ENCODE measurements at places on chromosomes 1 and 21.

- DNase-seq, result no peak
Observed at GRCh38 chr1:150559656-150560010, 10.4 kb downstream of the ADAMTSL4 start.

DNA sequence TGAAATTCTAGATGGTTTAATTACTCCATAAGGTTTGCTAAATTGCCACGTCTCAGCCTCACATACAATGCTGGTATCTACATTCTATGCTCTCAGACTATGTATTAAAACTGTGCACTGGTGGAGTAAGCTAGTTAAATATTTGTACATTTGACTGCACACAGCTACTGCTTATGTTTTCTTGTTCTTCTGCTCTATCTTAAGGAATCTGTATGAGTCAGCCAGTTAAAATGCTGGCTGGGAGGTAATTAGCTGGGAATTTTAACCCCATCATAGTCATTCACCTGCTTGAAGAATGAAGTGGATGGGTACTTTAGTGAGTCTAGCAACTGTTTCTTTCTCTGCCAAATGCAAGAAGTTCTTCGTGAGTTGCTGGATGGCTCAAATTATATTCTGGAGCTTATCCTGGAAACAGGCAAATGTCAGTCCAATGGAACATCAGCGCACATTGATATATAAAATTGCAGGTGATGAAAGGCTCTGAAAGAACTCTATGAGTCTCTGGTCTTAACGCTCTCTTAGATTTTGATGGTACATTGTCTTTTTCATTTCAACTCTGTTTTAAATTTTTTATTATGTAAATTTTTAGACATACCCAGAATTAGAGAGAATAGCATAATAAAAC lies 83.4 kb downstream of the BACH1 start:
- DNase-seq, result no peak

GRCh38 chr21:41367945-41368734 lies 6.3 kb downstream of the MX2 start:
- peak; percentile 79 for DNase-seq

GRCh38 chr1:16721871-16722641 lies 18.3 kb upstream of the RNU1-4 start:
- DNase-seq, result no peak

DNA sequence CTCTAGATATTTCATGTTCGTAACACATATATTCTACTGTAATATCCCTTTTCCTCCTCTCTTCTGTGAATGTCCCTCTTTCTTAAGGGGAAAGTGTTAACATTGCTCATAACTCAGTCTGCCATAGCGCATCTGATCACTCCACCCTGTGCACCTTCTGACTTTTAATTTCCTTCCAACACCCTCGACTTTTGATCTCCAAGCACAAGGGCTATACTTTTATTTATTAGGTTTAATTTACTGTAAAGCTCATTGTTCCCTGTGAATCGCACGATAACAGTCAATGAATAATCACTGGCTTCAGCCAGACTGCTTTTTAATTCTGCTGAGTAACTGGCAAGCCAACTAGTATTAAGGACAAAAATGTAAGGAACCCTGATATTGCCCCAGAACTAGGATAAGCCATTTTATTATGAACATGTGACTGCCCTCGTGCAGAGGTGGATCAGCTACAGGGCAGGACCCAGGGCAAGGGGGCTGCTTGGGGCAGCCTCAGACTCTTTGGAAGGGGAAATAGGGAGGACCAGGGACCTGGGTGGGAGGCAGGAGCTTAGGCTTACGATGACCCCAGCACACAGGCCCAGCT lies 2.6 kb upstream of the ETS2 start:
- DNase-seq, result no peak

- no peak for DNase-seq
Observed at GRCh38 chr1:15718199-15718601, 17.9 kb upstream of the SLC25A34 start.

- no peak for DNase-seq
Observed at GRCh38 chr1:67642629-67643028, 42.4 kb upstream of the GADD45A start.

GRCh38 chr1:9384751-9385245 lies 92.1 kb downstream of the SPSB1 start:
- no peak for DNase-seq

DNA sequence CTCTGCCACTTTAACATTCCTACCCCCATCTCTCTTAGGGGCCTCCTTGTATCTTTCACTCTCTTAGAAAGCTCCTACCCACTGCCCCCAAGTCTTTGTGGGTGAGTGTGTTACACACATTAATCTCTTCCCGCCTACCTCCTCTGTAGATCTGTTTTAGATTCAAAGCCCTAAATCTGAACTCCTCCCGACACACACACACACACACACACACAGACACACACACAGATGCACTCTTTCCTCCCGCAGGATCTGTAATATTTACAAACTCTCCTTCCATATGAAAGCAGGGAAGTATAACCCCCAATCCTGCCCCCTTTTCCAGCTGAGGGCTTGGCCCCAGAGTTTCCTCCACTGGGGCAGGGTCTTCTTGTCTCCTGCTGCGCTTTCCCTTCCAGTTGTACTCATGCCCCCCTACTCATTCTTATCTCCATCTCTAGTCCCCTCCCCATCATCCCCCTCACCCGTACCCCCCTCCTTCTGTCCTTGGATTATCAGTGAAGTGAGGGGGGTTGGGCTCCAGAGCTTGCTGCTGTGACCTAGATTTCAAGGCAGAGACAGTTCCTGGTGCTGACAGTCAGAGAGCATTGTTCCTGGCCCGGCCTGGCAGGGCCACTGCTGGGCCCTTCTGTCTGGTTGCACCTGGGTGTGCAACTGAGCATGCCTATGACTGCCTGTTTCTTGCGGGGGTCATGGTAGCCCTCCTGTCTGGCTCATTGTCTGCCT lies 4.3 kb downstream of the PEA15 start:
- no peak for DNase-seq

DNA sequence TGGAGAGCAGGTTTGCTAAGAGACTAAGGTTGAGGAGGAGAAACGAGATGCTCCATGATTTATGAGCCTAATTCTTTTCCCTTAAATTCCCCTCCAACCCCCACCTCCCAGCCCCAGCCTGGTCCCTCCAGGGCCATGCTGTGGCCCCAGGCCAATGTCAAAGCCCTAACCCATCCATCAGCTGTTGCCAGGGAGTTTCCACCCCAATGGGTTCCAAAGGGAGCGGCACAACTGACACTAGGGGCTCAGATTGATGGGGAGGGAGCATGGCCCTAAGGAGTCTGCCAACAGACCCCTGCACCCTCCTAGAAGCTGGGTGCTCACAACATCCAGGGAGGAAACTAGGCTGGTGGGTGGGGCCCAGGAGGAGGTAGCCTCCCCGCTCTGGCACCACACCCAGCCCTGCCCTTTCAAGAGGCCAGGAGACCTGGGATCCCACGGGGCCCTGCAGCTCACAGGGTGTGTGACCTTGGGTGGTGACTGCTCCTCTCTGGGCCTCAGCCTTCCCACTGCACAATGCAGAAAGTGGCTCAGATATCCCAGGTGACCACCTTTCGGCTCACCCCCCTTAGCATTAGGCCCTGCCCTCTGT lies 12.9 kb downstream of the AHDC1 start:
- DNase-seq, result no peak

DNA sequence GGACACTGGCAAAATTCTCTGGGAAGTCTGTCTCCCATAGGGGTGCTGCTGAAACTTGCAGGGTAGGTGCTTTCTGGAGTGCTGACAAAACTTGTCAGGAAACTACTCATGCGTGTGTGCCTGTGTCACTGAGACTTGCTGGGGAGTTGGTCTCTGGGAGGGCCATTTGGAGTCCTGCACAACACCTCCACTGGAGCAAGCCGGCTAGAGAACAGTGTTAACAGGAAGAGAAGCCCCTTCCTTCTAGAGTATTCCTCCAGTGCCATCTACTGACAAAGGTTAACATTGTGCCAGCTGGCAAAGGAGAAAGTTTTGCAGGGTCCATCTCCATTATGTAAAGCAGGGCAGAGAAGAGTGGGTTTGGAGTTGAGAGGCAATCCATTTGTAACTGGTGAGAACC lies 30.0 kb downstream of the ZMYM4 start:
- peak; percentile 42 for DNase-seq

DNA sequence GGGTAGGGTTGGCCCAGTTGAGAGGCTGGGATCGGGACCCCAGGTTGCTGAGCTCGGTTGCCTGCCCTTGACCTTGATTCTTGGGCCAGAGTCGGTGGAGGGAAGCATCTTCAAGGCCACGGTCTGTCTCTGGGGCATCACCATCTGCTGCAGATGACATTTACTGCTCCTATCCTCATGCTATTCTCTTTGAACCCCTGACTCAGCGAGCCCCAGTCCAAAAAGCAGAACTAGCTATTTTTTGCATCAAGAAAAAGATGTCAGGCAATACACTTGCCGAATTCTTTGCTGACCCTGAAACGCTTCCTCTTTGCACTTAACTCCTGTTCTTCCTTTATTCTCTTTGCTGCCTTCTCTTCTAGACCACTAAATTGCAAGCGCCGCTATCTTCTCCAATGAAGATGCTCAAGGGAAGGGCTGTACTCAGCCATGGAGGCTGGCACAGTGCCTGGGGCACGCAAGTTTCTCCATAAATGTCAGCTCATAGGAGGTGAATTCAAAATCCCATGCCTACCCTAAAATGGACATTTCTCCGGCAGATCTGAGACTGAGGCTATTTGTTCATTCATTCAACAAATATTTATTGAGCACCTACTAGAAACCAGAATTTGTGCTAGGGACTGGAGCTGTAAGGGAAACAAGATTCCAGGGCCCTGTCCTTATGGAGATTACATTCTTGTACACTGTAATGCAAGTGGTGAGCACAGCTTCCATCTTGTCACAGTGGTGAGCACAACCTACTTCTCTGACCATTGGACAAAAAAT lies 20.5 kb upstream of the CAPZB start:
- no peak for DNase-seq

- no peak for DNase-seq
Observed at GRCh38 chr1:209547626-209548025, 35.9 kb upstream of the CAMK1G start.

DNA sequence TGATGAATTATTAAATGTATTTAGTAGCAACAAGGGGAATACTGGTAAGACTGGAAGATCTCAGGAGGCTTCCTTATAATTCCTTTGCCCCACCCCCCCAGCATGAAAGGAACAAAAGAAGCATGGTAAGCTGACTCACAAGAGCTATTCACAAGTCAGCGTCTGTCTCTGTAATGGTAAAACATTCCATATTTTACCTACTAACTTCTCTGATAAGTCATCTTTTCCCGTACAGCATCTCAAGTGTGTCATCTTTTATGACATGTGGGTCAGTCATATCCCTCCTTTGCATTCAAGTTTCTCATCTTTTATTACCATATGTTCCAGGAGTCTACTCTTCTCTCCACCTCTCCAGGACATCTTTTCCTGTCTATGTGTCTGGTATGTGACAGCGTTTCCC lies 241.3 kb downstream of the PLA2G4A start:
- no peak for DNase-seq

DNA sequence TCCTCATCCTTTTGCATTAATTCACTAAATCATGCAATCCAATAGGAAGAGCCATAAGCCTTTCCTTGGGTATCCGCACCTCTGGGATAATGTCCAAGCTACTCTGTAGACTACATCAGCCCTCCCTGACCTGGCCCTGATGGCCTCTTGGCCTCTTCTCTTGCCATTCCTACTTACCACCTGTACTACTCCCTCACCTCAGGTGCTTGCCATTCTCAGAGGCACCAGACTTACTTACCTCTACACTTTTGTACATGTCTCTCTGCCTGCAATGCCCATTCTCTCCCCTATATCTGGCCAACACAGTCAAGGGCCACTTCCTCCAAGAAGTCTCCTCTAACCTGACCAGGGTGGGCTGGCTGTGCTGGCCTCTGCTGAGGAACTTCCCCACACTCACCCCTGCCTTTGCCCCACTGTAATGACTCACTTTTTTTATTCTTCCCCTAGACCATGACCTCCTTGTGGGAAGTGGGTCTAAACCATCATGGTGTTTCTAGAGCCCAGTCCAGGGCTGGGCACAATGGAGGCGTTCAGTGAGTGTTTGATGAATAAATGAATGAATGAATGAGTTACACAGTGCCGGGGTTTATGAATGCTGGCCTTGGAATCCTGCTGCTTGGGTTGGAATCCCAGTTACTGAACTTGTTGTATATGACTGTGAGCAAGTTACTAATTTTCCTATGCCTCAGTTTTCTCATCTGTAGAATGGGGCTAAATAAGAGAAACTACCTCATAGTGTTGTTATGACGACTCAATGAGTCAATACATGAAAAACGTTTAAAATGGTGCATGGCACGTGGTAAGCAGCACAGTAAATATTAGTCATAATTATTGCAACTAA lies 179.8 kb downstream of the FOXD2 start:
- DNase-seq, result no peak

DNA sequence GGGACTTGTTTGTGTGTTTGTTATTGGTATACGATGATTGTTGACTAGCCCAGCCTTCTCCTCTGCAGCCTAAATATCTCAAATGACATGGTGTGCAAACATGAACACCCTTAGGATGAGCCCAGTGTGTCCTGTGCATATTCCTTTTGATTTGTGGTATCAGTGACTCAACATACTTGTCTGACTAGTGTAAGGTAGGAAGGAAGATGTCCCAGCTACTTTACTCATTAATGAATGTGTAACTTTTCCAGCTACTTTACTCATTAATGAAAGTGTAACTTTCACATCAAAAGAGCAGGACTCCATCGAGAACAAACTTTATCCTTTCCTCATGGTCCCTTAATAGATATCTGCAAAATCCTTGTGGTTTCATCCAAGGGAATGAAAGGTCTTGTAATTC lies 2.7 kb upstream of the ZNF692 start:
- DNase-seq, result no peak

- DNase-seq, result no peak
Observed at GRCh38 chr1:14110040-14110439, 410.1 kb downstream of the PRDM2 start.

GRCh38 chr1:196860323-196860884 lies 27.4 kb upstream of the CFHR4 start:
- DNase-seq, result no peak

DNA sequence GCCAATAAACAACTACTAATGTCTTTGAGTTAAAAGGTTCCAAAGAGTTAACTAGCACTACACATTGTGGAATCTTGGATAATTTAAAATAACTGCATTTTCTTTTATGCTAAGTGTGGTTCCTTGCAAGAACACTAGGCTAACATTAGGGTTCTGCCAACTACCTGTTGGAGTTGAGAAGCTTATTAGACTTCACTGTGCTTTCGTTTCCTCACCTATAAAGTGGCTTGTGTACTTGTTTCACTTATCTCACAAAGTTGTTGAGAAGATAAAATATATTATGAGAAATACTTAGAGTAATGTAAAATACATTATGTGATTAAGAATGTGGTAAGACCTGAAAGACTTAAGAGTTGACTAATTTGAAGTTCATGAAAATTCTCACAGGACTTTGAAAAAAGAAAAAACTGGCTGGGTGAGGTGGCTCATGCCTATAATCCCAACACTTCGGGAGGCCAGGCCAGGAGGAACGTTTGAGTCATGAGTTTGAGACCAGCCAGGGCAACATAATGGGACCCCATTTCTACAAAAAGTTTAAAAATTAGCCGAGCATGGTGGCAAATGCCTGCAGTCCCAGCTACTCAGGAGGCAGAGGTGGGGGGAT lies 5.6 kb upstream of the RRAGC start:
- no peak for DNase-seq

All from GM06990 (cell line).